Heart left ventricle (tissue), 16 donors: ENCODE measurements at places on chromosomes 12 and 14.

DNA sequence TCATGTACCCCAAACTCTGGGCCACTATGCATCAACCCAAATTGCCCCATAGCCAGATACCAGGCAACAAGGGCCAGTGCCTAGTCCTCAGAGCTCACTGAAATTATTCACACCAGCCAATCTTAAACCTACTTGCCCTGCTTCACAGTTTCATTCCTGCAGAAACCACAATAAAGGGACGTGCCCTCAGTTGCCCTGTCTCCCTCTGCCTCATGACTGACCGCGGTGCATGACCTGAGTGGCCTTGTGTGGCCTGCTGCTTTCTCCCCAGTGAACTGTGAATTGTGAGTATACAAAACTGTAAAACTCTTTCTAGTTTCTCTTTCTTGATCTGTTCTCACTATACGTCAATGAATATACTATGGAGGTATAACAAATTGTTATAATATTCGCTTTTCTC lies 490.9 kb upstream of the MIS18BP1 start:
- DNase-seq = no peak

- no peak for DNase-seq
Observed at GRCh38 chr14:59474172-59474571, 9.0 kb upstream of the GPR135 start.

DNA sequence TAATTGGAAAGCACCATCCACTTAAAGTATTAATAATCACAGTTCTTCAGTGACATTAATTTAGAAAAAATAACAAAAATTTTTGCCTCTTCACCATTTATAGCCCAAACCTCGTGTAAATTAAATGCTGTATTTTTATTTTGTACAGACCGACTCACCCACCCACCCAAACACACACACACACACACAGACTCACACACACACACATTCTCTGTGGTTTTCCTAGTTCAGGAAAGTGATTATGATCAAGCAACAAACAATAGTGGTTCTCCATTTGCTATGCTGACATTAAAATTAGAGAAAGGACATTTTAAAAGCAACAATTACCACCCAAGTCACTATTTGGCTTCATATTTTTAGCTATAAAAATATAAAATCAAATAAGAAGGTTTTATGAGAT lies 112.5 kb upstream of the FLRT2 start:
- DNase-seq = no peak

GRCh38 chr12:41681898-41682297 lies 462.8 kb downstream of the GXYLT1 start:
- no peak for DNase-seq

DNA sequence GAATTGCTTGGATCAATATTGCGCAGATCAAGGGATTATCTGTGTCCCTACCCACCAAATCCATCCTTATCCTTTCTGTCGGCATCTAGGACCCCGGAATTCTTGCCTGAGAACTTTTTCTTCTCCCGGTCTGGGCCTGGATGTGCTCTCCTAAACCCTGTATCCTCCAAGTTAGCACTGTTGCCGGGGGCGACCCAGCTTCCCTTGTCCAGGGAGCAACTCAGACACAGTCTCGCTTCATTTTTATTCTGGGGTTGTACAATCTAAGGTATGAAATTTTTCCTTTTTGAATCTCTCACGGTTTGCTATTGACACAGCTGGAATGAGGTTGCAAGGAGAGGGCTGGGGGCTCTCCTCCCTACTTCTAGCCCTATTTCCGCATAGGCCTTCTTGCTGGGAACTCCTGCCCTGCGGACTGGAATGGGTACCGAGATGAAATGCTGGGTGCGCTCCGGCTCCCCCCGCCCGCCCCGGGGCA lies 403 bp upstream of the PNP start:
- DNase-seq = no peak

- DNase-seq = no peak
Observed at GRCh38 chr12:104526751-104527150, 70.0 kb downstream of the CHST11 start.

- no peak for DNase-seq
Observed at GRCh38 chr14:22824711-22825359, 4.9 kb upstream of the MRPL52 start.

GRCh38 chr14:104163541-104163940 lies 25.2 kb downstream of the KIF26A start:
- no peak for DNase-seq

DNA sequence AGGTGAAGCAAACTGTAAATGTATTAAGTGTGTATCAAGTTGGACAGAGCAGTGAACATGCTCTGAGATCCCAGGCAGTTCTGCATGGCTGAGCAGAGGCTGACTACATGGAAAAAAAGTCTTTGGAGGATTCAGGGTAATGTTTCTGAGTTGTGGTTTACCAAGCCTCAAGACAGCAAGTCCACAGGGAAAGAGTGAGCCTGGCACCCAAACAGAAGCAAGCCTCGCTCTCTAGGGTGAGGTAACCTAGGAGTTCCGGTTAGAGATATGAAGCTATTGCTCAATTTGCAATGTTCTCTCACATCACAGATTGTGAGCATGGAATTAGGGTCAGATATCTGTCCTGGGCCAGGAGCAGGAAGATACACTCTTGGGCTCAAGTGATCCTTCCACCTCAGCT lies 158.6 kb downstream of the MON2 start:
- no peak for DNase-seq

DNA sequence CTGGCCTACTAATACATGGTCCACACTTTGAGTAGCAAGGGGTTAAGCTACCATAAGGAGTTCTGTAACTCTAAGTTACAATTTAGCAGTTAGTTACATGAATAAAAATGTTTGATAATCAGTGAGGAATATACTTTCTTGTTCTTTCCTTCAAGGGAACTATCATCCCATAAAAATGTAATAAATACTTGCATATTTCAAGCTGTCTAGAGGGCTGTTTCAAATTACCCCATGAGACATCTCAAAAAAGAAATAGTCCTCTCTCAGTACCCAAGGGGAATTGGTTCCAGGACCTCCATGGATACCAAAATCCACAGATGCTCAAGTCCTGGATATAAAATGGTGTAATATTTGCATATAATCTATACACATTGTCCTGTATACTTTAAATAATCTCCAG lies 48.7 kb upstream of the GNG2 start:
- no peak for DNase-seq

- DNase-seq = no peak
Observed at GRCh38 chr14:58722441-58722840, 84.7 kb downstream of the DACT1 start.

GRCh38 chr14:70670992-70671651 lies 29.4 kb downstream of the TTC9 start:
- no peak for DNase-seq

DNA sequence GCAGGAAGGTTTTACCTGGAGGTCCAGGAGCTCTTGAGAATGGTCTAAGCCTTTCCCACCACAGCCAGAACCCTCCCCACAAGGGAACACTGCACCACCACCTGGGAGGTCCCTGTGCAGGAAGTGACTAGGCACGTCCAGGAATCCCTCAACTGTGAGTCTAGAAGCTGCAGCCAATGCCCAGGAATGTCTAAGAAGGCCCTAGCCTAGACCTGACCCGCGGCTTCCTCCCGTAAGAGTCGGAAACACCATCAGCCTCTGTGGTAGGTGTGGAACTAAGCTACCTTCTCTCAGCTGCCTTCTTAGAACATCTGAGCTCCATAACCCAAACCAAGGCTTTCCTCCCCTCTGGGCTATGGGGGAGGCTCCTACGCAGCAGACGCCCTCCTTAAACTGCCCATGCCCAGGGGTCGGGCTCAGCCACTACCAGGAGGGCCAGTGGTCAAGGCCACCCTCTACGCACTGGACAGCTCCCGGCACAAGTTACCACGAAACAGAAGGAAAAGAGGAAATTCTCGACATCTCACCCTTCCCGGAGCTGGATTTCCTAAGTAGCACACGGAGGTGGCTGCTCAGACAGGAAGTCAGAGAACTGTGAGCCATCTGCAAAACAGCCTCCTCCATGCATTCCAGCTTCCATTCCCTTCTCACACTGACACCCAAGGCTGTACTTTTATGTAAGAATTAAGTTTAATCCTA lies 25.5 kb downstream of the ZFYVE21 start:
- no peak for DNase-seq

DNA sequence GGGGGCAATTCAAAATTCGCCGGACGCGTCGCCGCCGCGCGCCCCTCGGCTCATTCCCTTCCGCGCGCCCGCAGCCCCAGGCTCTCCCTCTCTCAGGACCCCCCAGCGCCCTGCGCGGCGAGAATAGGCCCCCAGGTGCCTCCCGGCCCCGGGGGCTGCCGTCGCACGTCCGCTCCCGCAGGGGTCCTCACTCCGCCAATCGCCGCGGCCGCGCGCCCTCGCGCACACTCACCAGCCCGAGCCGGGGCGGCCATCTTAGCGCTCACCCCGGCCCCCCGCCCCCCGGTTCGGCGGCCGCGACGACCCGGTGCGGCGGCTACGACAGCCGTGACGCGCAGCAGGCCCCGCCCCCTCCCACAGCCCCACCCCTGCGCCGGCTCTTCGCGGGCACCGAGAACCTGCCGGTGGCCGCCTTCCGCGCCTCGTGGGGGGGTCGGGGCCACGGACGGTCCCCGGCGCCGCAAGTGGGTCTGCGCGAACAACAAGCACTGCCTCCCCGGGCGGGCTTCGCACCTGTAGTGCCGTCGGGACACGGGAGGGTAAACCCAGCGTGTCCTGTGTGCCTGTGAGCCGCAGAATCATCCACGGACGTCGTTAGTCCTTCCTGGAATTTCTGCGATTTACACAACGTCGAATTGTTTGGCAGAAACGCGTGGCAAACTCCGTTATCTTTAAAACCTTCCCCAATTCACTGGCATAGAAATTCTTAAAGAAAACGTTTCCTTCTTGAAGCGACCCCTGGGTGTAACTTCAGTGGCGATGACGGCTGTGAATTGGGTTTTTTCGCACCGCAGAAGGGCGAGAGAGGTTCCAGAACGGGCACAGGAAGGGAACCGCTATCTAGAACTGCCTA lies 2.5 kb downstream of the USP44 start:
- peak; percentile 22 for DNase-seq

DNA sequence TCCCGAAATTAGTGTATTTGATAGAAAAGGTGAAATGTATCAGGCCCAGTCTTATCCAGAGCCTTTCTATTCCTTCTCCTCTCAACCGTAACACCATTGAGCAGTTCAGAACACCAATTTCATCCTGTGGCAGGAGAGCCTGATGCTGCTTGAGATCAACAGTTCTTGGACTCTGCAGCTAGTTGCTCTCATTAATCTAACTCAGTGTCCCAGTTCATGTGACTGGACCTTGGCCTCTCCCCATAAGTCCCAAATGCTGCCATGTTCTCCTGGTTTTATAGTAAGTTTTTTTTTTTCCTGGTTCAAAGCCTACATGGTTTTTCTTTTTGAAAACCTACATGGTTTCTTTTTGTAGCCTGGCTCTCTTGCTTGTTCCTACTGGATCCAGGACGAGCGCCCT lies 293.9 kb downstream of the ITPR2 start:
- DNase-seq = no peak

DNA sequence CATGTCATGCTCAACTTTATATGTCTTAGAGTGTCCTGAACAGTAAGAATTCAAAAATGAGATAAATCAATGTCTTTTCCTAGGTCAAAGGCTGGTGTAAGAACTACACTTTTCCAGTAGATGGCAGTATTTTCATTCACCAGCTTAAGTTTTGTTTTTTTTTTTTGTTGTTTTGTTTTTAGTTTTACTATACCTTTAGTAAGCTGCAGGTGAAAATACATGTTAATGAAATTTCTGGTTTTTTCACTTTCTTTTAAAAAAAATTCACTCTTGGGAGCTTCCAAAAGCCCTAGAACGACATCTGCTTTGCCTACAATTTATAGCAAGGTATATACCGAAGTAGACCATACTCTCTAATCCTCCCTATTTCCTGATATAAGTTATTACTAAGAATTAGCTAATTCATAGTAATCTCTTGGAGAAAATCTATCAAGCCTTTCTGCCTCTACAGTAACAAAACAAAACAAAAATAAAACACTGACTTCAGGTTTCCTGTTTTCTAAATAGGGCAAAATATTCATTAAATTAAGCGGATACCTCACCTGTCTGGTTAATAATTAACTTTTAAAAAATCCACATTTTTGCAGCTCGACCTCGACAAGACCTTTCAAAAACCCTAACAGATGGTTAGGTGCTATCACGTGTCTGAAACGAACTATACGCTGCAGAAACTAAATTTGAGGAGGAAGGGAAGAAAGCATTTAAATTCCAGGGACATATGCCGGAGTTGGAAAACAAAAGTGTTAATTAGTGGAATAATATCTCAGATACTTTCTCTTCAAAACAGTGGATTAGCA lies 2.7 kb upstream of the SAMD4A start:
- DNase-seq = no peak

DNA sequence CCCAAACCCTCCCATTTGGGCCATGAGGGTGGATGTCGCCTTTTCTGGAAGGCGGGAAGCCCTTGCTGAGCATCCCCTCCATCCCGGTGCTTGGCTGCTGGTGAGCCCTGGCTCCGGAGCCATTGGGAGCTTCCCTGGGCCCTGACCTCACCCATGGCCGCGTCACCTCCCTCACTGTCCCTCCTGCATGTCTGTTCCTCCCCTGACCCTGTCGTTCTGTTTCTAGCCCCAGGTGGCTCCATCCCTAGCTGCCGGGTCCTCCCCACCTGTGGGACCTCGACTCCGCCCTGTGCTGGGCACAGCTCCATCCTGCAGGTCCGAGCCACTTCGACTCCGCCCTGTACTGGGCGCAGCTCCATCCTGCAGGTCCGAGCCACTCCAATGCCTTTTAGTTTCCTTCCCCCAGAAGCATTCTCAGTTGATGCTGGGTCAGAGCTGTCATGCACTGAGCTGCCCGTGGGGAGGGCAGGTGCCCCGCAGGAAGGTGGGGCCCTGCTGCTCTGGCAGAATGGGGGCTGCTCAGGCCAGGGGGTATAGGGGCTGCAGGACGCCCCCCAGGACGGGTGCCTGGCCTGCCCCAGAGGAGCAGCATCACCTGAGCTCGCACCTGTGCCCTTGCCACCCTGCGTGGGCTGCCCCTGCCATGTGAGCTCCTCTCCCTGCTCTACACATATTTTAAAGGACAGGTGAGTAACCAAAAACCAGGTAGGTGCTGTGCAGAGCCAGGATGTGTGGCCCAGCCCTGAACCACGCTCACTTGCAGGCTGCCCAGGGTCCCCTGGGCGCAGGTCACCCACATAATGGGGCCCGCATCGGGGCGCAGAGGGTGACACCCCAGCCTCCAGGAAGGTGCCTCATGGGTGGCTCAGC lies 19.0 kb downstream of the NOC4L start:
- peak; percentile 15 for DNase-seq

GRCh38 chr12:51547606-51548005 lies 43.4 kb upstream of the SCN8A start:
- no peak for DNase-seq

GRCh38 chr14:45947830-45948229 lies 694.8 kb upstream of the MIS18BP1 start:
- no peak for DNase-seq

GRCh38 chr14:105534586-105534985 lies 8.2 kb downstream of the TMEM121 start:
- no peak for DNase-seq
